Hematopoietic multipotent progenitor cell treated with erythropoietin and hydrocortisone succinate and interleukin-3 and kit ligand, for 15 days (in vitro differentiated cells): ENCODE measurements at places on chromosomes 13 and 19.

DNA sequence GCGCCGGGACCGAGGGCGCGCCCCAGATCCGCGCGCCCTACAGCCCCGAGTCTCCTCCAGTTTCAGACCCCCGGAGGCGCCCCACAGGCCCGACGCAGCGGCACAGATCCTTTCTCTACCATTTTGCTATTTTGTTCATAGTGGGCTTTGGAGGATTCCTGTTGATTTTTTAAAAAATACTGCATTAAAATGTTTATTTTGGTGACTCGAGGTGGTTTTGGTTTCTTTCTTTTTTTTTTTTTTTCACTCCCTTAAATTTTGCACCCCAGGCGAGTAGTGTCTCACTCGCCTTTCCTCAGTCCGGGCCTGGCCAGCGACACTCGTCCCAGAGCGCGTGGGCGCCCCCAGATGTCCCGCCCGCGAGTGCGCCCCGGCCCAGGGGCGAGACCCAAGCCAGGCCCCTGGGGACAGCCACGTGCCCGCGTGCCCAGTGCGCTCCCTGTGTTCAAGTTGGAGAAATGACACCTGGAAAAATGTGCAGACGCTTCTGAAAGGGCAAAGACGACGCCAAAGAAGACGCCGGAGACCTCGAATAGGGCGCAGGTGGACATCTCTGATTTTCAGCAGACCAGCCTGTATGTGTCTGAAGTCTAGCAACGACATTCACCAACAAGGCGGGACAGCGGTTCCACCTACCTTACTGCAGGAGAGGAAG, 471 bp upstream of the INSR start:
- peak; percentile 27 for DNase-seq

DNA sequence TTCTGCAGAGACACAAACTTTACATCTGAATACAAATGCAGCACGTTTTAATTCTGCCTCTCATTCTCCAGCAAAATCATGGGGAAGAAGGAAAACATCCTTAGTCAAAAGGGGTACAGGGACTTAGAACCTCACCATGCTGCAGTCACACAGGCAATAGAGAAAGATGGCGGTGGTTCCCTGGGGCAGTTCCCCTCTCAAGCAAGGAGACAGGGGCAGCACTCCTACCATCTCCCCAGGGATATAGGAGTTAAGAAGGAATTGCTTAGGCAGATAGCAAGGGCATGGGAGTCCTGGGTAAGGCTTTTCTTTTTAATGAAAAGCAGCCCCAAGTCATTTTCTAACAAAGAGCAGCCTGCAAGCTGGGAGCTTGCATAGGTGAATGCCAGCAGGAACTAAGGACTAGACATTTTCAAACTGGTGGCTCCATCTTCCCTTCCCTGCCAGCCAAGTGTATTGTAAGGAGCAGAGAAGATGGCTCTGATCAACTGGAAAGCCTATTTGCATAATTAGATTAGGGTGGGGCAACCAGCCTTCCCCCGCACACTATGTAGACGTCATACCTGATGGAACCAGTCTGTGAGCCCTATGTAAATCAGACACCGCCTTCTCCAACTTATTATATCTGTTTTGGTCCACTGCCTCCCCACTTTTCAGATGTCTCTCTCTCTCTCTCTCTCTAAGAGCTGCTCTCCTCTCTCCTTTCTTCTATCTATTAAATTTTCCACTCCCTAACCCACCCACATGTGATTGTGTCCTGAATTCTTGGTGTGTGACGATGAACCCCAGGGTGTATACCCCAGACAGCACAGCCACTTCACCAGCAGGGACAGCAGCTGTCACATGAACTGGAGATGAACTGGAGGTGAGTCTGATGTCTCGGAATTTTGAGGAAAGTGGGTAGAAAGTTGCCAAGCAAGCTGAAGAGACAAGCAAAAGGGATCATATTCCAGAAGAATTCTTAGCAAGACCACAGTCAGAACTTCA, 514.5 kb downstream of the IRS2 start:
- DNase-seq = no peak

GRCh38 chr13:113816946-113817859, 46.7 kb downstream of the GAS6 start:
- DNase-seq = peak; percentile 66

DNA sequence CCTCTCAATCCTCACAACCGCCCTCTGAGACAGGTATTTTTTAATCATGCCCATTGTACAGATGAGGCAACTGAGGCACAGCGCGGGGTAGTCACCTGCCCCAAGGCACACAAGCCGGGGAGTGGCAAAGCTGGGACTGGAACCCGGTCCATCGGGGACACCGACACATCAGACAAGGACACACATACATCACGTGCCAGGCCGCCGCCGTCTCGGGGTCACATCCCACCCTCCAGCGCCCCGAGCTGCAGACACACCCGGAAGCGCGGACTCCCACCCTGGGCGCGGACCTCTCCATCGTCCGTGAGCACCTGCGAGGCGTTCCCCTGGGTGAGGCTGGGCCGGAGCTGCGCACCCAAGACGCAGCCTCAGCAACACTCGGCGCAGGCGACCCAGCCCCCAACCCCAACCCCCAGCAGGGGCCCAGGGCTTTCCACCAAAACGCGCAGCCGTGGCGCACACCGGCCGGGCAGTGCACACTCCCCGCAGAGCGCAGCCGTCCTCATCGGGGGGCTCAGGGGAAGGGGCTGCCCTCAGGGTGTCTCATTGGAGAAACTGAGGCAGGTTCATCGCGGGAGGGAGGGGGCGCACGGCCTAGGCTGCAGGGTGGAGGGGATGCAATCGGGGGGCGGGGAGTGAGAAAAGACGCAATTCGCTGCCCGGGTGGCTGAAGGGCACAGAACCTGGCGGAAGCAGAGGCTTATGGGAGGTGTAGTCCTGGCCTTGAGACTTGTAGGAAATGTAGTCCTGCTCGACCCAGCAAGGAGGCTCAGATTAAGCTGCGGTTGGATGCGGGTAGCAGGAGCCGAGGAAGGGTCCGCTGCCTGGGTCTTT, 1.9 kb upstream of the LMTK3 start:
- no peak for DNase-seq

DNA sequence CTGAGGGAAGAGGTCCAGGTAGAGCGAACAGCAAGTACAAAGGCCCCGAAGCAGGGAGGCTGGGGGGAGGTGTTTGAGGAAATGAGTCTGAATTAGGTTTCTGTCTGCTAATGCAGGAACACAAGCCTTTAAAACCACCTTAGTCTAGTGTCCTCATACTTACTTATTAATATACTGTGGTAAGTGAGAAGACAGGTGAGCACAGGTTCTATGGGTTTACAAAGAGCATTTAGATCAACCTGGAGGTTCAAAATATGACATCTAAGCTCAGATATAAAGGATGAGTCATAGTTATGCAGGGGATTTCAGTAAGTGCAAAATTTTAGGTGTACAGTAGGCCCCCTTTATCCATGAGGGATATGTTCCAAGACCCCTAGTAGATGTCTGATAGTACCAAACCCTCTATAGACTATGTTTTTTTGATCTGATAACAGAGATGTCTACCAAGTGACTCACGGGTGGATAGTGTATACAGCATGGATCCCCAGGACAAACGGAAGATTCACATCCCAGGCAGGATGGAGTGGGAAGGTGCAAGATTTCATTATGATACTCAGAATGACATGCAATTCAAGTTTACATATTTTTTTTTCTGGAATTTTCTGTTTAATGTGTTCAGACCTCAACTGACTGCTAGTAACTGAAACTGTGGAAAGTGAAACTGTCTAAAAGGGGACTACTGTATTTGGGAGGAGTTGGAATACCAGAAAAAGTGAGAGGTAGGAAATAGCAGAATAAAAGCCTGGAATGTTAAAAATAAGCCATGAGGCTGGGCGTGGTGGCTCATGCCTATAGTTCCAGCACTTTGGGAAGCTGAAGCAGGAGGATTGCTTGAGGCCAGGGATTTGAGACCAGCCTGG, 18.2 kb upstream of the MED4 start:
- no peak for DNase-seq

- peak; percentile 22 for DNase-seq
Measured at GRCh38 chr19:19064811-19065745, 1.3 kb downstream of the SLC25A42 start.

DNA sequence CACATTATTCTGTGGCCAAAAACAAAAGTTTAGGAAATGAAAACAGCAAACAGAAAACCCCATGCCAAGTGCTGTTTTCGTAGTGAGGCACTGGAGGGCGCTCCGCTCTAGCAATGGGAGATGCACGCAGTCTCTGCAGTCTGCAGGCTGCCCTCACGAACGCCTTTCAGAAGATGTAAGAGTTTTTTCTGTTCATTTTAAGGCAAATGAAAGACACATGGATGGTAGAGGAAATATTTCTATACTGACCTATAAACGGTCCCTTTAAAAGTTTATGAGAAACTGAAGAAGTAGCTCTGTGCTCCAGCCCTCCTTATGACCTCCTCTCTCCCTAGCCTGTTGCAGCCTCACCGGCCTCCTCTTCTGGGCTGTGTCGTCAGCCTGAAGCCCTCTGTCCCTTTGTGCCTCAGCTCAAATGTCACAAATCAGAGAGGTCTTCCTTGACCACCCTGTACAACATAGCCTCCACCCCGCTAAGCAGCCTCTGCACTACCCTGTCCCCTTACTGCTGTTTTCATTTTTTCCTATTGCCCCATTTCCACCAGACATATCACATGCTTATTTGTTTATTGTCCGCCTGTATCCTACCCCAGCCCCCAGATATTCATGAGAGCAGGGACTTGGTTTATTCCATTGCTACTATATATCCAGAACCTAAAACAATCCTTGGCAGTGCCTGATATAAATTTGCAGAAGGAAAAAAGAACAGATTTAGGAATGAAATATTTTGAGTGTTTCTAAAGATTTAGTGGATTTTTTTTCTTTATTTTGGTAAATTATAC, 116.4 kb downstream of the TM9SF2 start:
- peak; percentile 17 for DNase-seq

- no peak for DNase-seq
Measured at GRCh38 chr13:33575378-33575777, 242.6 kb upstream of the RFC3 start.

- DNase-seq = no peak
Measured at GRCh38 chr13:39926345-39926744, 270.9 kb downstream of the COG6 start.

GRCh38 chr13:60922576-60923231, 492.9 kb downstream of the PCDH20 start:
- DNase-seq = no peak

GRCh38 chr19:15696654-15697194, 23.8 kb downstream of the CYP4F12 start:
- no peak for DNase-seq

DNA sequence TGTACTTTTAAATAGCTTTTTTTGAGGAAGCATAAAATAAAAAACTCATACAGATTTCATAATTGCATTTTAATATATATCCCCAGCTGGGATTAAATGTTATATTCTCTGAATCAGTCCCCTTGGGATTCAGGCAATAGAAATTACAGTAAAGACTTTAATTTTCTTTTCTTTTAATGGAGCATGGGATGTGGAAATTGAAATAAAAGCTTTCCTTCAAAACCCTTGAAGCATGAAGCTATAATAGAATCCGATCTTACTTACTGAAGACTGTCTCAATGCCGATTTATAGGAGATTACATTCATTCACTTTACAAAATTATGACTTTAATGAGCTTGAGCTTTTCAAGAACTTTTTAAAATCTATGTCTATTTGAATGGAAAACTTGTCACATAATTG, 243.4 kb downstream of the SPRY2 start:
- DNase-seq = no peak

DNA sequence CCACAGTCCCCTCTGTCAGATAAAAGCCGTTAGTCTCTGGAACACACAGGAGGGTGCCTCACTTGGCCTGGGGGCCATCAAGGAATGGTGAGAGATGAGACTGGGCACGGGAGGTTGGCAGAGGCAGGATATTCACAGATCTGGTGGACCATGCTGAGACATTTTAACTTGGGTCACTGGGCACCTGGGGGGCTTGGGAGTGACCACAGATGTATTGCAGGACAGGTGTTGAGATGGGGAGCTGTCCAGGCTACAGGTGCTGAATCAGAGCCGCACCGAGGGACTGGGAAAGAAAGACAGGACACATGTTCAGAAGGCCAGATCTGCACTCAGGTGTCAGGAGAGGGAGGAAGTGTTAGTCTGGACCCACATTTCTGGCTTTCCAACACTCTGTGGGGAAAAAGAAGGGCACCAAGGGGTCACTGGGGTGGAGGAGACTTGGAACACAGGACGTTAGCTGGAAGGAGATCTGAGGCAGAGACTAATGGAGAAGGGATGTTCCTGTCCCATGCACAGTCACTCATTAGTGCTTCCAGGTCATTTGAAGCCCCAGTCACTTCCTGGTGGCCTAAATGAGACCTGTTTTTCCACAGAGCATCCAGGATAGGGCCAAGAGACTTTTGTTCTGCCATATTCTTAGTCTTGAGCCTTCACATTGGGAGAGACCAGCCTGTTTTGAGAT, 56.1 kb downstream of the CHST8 start:
- DNase-seq = no peak

GRCh38 chr19:30629086-30629485, 256.9 kb downstream of the ZNF536 start:
- DNase-seq = no peak

DNA sequence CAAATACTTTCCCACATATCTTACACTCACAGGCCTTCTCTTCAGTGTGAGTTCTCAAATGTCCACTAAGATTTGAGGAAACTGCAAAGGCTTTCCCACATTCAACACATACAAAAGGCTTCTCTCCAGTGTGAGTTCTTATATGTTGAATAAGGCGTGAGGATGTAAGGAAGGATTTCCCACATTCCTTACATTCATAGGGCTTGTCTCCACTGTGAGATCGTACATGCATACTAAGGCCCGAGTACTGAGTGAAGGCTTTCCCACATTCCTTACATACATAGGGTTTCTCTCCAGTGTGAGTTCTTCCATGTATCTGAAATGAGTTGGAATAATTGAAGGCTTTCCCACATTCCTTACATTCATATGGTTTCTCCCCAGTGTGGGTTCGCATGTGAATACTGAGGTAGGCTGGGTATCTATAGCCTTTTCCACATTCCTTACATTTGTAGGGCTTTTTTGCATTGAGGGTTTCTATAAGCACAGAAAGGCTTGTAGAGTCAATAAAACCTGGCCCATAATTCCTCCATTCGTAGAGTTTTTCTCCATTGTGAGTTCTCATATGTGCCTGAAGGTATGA, 9.6 kb downstream of the ZNF426 start:
- no peak for DNase-seq

- no peak for DNase-seq
Measured at GRCh38 chr19:17542042-17542441, 13.4 kb upstream of the COLGALT1 start.

DNA sequence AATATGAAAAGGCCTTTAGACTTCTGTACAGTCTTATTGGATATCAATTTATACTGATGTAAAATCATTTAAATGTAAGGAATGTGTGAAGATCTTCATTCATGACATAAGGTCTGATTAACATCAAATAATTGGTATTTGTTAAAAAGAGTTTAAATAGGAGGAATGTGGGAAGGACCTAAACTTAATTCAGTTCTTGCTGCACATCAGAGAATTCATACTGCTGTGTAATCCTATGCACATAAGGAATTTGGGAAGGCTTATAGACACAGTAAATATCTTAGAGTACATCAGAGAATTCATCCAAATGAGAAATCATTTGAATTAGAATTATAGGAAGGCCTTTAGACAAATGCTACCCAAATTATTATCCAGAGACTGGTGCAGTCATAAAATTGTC, 21.7 kb downstream of the ZNF283 start:
- DNase-seq = no peak
